ENCODE measurements at places on chromosomes 3 and 15. TPM values are rescaled to one million over a fixed set of nuclear protein-coding genes. Genes with fewer than 3 reads are reported as not detected.

DPPA4 gene
- total RNA-seq: not detected

FANCD2OS gene
- not detected for total RNA-seq

ACTC1 gene
- 70.4 TPM for total RNA-seq

FAM107A gene
- total RNA-seq: 2.6 TPM

CKMT1B gene
- total RNA-seq: not detected

DUOXA2 gene
- total RNA-seq: not detected

GATA2 gene
- 4.4 TPM for total RNA-seq

WWTR1 gene
- total RNA-seq: 34.7 TPM

FOXB1 gene
- not detected for total RNA-seq
